ENCODE measurements at places on chromosomes 3 and 15.
A peak's percentile ranks its signal among the peaks of the same experiment; 100 is the strongest.

- no peak for DNase-seq
These were observed 6.1 kb downstream of the MFGE8 start for GRCh38 chr15:88907111-88907510.

GRCh38 chr15:89627256-89627970 lies 27.9 kb downstream of the KIF7 start:
- DNase-seq: no peak

- DNase-seq: no peak
These were observed 212.3 kb downstream of the RPLP1 start for GRCh38 chr15:69664572-69665571.

- DNase-seq: no peak
These were observed 44.8 kb upstream of the HES1 start for GRCh38 chr3:194091141-194091540.

DNA sequence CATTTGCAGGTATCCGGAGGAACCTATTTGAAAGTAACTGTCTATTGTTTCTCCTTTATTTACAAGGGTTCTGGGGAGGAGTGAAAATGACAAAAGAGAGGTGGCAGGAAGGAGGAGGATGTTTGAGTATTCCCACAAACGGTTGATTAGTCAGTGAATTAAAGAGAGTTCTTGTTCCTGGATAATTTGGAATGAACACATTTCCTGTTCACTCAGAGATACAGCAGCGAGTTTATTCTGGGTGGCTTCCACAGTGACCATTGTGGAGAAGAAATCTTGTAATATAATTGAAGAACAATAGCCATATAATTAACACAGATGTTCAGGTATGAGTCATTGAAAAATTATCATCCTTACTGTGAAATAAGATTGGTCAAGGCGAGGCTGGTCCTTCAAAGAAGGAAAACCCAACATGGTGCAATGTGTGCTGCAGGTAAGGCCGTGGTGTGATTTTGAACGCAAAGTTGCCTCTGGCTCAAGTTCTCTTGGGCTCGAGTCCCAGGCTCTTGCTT lies 77.3 kb downstream of the NFKBIZ start:
- no peak for DNase-seq

GRCh38 chr3:48285132-48285531 lies 44.2 kb downstream of the ZNF589 start:
- peak; percentile 49 for DNase-seq

GRCh38 chr3:175956964-175957363 lies 1097.8 kb downstream of the NAALADL2 start:
- no peak for DNase-seq

DNA sequence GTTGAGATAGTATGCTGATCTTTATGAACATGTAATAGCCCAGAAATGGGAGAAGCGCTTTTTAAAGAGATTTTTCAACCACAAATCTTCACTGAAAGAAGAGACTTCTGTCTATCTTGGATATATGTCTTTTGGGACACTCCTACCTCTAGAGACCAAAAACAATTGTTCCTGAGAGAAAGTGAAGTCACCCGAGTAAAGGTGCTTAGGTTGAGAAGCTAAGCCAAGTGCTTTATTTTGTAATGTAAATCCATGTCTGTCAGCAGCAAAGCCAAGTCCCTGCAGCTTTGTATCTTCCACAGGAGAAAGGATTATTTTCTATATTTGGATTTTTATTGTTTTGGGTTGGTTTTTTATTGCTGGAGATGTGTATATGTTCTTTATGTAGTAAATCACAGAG lies 32.1 kb upstream of the B3GALNT1 start:
- no peak for DNase-seq

- no peak for DNase-seq
These were observed 4.8 kb downstream of the SHF start for GRCh38 chr15:45182996-45183395.

DNA sequence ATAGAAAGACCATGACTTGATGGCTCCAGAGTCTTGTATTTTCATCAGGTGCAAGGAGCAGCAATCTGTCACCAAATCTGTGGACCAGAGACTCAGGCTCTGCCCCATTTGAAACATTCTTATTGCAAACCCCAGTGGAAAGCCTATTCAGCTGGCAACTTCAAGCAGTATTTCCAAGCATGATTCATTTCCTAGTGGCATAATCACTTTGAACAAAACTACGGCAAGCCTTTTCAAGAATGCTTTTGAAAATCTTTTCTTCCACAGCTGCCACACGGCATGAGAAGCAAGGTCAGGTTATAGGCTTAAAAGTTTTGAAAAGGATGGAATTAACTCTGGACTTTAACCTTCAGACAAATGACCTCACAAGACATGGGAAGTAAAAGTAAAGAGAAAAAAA lies 122.0 kb upstream of the BFSP2 start:
- no peak for DNase-seq

DNA sequence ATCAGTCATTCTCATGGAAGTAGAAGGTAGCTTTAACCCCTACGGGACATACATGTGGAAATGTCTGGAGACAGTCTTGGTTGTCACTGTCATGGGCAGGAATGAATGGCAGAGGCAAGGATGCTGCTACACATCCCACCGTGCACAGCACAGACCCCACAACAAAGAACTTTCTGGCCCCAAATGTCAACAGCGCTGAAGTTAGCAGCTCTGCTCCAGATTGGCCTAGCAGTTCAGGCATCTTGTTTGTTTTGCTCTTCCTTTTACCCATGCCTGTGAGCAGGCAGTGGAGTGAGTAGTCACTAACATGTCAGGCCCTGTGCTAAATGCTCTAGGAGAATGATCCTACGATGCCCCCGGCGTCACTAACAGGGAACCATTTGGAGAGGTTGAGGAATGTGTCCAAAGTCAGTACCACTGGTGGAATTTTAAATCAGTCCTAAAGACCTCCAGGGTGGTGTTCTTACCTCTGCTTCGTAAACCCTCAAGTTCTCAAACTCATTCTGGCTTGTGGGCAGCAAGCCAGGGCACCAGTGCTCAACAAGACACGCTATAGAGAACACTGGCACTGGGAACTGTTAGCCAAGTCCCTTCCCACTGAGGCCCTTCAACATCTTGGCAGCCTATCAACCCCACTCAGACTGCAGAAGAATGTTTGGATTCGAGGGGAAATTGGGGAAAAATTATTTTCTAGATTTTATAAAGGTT lies 142.2 kb downstream of the FOXP1 start:
- no peak for DNase-seq

GRCh38 chr3:134364061-134364935 lies 9.9 kb downstream of the AMOTL2 start:
- DNase-seq: peak; percentile 89

All from BJ (cell line).